Neuronal stem cell (in vitro differentiated cells): ENCODE measurements at places on chromosomes 5 and 9.

DNA sequence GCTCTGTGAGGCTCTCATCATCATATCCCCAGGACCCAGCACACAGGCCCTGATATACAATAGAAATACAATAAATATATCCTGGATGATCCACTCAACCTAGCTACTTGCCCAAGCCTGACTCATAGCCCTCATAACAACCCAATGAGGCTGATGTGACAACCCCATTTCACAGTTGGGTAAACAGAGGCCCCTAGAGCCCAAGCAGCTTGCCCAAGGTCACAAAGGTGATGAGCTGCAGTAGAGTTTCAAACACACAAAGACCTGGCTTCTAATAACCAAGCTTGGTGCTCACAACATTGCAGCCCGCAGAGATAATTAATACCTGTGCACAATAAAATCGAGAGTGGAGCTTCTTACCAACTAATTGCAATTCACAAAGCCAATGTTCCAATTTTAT, 3.2 kb upstream of the AKNA start:
- no peak for DNase-seq

DNA sequence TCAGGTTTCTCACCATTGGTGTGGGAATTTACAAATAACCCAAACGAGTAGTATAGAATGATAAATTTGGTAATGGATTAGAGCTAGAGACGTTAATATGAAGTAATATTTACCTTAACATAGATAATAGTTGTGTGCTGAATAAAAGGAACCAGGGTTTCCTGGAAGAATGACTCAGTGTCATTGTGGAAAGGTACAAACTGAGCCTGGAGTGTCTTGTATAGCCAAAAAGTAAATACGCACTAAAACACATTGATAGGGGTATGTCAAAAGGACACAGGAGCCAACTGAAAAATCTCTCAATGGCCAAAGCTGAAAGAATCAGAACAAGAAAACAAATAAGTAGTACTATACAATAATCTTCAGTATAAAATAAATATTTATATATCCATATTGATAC, 363.5 kb downstream of the SLCO4C1 start:
- no peak for DNase-seq

DNA sequence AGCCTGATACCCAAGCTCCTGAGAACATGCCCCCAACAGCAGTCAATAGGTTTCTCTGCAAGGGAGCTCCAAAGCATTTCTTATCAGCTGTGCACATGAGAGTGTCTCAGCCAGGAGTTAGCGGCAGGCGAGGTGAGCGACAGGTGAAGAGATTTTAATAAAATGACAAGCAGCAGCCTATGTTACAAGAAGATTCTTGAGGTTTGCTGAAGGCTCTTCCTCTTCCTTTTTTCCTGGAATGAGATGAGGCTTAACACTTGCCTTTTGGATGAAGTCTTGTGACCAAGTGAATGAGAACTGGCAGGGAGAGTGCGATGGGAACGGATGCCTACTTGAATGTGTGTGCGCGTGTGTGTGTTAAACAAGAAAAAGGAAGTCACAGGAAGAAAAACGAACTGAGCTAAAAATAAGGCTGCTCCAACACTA, 76.1 kb downstream of the SHB start:
- DNase-seq = no peak

GRCh38 chr5:36948041-36948440, 71.5 kb downstream of the NIPBL start:
- no peak for DNase-seq

DNA sequence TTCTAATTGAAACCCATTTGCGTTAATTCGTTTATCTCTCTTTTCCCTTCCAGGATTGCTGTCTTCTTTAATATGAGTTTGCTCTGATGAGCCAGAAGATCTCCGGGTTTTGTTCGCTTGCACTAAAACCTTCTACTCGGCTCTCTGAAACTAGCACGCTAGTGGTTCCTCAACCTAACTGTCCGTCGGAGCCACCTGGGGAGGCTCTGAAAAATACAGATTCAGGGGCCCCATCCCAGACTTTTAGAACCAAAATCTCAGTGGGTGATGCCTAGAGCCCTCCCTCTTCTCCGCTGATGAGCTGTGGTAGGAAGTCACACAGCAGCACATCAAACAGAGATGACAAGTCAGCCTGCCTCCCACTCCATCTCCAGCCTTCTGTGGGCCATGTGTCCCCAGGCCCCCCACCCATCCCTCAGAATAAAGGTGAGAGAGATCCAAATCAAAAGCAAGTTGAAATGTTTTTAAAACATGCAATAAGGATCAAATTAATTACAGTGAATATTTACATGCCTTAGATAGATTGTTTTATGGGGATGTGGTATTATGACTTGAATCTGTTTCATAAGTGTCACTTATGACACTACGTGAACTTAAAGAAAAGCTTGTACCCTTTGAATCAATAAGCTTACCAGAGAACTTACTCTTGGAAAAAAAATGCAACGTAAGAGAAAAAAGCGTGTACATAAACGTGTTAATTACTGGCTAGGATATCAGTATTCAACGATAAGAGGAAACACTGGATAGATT, 16.4 kb downstream of the FCN2 start:
- no peak for DNase-seq

GRCh38 chr9:34331196-34331595, 1.8 kb downstream of the NUDT2 start:
- no peak for DNase-seq

DNA sequence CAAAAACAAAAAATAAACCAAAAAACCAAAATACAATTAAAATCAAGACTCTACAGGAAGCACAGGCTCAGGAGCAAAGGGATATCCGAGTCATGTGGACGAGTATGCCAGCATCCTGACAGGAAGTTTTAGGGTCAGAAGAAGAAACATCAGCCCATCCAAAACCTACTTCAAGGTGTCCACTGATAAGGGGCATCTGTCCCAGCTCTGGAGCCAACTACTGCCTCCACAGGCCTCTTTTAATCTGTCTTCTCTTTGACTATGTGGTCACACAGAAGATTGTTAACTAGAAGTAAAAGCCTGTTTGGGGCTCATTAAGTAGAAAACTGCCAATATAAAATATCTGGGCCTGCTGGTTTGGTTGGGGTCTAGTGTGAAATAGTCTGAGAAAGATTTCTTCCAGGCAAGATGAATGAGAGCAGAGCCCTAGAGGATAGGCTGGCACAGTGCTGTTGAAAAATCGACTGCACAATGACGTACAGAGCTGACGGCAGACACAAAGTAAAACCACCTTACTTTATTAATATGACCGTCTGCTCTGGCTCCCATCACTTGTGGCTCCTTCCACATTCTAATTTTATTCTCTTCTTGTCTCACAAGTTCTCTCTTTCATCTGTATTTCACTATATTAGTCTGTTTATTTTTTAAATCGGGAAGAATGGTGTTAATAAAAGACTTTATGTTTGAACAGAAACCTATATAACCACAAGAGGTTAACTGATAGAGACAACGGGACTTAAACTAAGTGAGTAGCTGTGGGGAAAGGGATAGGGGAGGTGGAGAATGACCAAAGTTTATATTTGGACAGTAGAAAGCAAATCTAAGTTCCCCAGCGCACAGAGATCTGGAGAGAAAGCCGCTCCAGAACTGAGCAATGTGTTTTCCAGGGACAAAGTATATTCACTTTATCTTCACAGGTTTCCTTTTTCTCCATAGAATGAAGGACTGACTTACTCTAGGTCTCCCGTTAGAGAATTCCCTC, 22.9 kb upstream of the MSH3 start:
- DNase-seq = no peak

DNA sequence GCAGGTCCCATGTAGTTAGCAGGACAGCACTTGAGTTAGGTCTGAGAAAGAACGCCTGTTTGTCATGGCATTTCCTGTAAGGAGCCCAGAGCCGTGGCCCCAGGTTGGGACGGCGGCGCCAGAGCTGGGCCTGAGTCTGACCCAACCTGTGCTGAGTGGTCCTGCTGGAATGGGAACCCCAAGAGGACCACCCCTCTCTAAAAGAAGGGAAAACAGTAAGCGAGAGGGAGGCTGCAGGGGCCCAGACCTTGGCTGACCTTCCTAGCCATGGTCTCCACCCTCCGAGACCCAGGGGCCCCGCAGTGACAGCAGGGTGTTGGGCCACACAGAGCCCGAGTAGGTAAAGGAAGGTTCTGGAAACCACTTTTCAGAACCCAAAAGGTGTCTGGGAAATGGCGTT, 1.8 kb upstream of the LRRC14B start:
- no peak for DNase-seq

DNA sequence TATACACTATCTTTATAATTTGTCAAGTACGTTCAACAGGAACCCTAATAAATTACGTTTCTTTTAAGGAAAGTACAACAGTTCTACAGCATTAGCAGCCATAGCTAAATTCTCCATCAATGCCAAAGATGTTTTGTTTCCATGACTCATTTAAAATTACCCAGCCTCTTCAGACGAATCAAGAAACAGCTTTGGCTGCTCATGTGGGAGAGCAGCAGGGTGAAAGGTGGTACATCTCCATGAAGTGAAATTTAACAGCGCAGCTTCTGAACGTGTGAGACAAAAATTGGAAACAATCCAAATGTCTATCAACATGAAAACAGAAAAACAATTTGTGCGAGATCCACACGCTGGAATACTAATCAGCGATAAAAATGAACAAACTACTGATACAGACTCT, 327.3 kb upstream of the CDH6 start:
- no peak for DNase-seq

DNA sequence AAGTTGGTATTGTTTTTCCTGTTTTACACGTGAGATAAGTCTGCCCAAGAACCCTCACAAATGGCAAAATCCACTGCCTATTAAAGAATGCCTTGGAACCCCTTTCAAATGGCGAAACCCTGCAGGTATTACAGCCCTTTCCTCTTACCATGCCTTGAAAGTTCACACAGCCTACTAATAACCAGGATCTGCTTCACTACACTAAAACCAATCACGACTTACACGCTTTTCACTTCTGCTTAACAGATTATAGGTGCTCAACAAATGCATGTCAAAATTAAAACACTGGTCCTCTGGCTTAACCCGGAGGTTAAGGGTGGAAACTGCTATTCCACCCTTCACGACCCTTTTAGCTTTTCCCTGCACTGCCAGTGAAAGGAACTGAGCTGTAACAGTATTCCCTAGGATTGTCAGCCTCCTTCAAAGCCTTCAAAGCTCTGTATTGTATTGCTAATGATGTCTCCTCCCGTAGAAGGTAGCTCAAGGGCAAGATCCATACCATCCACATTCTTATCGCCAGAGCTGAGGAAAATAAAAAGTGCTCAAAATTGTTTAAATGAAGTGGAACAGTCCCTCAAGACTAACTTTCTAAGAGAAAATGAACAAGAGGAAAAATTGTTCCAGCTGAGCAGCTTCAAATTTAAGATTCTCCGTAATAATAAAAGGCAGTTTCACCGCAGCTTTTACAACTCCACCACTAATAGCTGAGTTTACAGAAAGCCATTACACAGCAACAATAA, 997 bp downstream of the AUH start:
- peak; percentile 15 for DNase-seq

DNA sequence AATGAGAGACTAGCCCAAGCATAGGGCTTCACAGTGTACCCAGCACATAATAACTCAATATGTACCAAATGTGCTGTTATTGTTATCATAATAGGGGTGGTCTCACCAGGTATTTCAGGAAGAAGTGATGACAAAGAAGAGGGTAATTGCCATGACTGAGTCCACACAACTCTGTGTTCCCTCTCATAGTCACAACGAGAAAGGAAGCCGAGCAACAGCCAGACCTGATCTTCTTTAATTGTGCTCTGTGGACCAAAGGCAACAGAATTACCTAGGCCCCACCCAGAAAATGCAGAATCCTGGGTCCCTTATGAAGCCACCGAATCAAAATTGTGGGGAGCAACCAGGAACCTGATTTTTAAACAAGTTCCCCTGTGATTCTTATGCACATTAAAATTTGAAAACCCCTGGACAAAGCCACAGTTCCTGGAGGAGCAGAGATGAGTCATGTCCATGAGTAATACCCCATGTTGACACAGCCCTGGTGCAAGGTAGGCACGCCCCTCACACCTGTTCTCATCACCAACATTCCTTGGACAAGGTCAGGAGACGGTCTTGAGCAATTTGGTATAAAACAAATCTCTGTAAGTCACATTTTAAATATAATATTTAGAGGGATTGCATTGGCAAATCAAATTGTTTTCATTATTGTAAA, 5.2 kb downstream of the FGF1 start:
- DNase-seq = no peak
